ENCODE measurements at places on chromosomes 4 and X.

- no peak for DNase-seq
Measured at GRCh38 chr4:86294883-86295282, 65.0 kb downstream of the MAPK10 start.

GRCh38 chr4:129998436-129999150 is 902.6 kb downstream of the C4orf33 start:
- no peak for DNase-seq

- DNase-seq: peak; percentile 27
Measured at GRCh38 chr4:84852081-84852480, 114.4 kb downstream of the WDFY3 start.

- no peak for DNase-seq
Measured at GRCh38 chrX:20233336-20233735, 33.4 kb downstream of the RPS6KA3 start.

DNA sequence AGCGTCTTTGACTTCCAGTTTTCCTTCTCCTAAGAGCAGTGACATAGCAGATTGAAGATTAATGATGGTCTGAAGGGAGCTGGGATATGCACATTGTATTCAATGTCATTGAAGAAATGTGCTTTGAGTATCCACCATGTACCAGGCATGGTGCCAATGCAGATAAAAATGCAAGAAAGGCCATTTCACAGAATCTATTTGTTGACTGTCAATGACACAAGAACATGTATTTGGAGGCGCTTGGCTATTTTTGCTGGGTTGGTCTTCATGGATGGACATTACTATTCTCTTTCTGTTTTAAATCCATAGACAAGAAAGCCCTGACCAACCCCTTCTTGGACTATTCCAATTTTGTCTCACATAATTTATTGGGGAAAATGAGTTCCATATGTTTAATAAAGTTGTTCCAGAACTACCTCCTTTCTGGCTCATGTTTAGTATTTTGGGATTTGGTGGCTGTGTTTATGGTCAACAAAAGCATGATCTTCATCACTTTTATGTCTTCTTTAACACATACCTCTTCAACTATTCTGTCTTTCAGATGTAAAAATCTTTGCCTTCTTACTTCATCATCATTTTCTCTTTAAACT is 174.5 kb downstream of the CPE start:
- no peak for DNase-seq

DNA sequence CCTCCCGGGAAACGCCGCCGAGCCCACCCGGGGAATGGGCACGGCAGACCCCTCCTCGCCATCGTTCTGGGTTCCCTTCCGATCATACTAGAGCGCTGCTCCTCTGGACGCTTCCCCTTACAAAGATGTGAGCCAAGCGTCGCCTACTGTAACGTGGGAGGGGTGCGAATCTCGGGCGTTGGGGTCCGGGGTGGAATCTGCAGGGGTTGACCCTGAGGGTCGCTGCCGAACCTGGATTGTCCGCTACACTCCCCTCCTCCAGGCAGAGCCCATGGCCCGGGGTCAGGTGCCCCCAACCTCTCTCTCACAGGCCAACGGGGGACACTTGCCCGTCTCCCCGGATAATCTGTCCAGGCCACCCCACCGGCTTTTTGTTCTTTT is 13.8 kb downstream of the BCOR start:
- no peak for DNase-seq

GRCh38 chr4:80072228-80072743 is 743 bp downstream of the ANTXR2 start:
- peak; percentile 72 for DNase-seq

- DNase-seq: no peak
Measured at GRCh38 chr4:35125995-35126712, 1118.2 kb downstream of the ARAP2 start.

DNA sequence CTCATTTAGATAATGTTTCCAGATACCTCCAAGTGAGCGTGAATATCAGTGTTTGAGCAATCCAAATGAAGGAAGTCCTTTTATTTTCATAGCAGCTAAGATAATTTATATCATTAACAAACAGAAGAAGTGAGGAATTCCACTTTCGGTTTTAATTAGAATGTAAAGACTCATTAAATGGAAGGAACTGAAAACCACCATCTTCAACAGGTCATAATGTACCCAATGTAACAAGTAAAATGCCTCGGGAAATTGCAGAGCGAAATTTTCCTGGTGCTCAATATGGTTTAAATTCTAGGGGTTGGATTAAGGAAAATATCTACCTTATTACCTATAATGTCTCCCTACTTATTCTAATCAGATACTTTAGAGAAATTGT is 33.9 kb upstream of the SLC9A7 start:
- no peak for DNase-seq

DNA sequence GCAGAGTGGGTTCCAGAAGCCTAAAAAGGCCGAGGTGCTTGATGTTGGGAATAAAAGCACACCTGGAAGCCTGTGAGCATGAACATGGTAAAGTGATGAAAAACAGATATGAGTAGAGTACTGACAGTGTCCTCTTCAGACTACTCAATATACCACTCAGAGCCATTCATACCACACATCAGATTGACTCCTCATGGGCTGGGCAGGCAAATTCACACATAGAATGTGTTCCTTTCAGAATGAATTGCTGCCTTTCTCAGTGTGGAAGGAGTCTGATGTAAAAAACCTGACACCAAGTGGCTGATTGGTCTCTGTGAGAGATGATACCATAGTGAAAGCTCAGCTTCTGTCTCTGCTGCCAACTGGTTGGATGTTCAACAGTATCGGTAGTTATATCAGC is 442.7 kb downstream of the RAPGEF2 start:
- no peak for DNase-seq

- DNase-seq: no peak
Measured at GRCh38 chr4:17327591-17327990, 184.3 kb downstream of the QDPR start.

Data from adipocyte (in vitro differentiated cells).